CD4-positive, alpha-beta memory T cell (primary cell): ENCODE measurements at places on chromosomes 5 and 9.

DNA sequence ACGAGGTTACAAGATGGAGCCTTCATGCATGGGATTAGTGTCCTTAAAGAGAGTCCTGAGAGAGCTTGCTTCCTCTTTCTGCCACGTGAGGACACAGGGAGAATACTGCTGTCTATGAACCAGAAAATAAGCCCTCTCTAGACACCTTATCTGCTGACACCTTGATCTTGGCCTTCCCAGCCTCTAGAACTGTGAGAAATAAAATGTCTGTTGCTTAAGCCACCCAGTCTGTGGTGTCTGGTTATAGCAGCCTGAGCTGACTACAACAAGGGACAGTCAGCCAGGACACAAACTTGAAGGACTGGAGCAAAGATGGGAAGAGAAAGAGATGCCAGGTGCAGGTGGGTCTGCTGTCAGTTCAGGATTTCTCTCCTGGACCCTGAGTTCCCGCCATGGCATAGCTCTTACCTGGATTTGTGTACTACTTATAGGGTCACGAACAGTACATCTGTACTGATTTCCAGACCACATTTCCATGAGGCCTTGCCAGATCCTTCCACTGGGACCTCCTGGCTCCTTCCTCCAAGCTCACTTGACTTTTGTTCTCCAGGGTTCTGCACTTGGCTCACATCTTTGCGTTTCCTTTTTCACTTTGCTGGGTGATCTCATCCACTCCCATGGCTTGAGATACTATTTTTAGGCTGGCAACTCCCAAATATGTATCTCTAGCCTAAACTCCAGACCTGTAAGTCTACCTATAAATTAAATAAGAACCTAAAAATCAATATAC is 44.9 kb upstream of the LIFR start:
- DNase-seq, result no peak

GRCh38 chr5:84017523-84018172 is 297.0 kb upstream of the HAPLN1 start:
- DNase-seq, result no peak

DNA sequence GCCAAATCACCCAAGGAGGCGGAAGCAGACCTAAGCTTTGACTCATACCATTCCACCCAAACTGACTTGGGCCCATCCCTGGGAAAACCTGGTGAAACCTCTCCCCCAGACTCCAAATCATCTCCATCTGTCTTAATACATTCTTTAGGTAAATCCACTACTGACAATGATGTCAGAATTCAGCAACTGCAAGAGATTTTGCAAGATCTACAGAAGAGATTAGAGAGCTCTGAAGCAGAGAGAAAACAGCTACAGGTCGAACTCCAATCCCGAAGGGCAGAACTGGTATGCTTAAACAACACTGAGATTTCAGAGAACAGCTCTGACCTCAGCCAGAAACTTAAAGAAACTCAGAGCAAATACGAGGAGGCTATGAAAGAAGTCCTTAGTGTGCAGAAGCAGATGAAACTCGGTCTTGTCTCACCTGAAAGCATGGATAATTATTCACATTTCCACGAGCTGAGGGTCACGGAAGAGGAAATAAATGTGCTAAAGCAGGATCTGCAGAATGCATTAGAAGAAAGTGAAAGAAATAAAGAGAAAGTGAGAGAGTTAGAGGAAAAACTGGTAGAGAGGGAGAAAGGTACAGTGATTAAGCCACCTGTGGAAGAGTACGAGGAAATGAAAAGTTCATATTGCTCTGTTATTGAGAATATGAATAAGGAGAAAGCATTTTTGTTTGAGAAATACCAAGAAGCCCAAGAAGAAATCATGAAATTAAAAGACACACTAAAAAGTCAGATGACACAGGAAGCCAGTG is 15.8 kb upstream of the TTC23L start:
- DNase-seq, result no peak

GRCh38 chr5:171162596-171162995 is 146.5 kb upstream of the TLX3 start:
- DNase-seq, result no peak

DNA sequence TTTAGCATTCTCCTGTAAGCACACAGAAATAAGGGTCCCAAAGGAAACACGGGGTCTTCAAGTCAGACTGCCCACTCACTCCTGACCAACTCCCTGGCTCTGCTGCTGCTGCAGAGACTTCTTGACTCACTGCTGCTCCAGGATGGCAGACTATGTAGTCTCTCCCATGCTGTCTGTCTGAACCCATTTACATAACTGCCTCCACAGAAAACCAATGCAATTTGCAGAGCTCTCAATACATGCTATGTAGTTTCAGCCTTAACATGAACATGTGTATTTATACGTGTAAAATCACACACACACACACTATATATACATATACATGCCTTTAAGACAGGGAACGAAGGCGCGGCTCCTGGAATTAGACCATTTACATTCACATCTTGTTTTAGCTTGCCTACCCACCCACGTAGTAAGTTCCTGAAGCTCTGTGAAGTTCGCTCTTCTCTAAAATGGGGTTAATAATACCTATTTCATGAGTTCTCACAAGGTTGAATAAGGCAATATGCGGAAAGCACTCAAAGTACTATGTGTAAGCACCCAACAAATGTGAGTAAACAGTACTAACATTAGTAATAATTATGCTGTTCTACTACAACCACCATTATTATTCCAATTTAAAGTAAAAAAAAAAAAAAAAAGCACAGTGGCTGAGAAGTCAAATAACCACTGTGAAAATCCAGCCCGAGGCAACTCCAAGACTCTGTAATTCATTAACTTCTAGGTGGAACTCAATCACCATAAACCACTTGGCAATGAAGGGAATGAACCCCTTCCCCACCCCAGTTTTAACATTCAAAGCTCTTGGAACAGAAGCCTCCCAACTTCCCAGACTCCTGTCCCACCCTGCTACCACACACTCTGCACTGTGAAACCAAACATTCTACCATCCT is 31.8 kb downstream of the PRELID2 start:
- no peak for DNase-seq

DNA sequence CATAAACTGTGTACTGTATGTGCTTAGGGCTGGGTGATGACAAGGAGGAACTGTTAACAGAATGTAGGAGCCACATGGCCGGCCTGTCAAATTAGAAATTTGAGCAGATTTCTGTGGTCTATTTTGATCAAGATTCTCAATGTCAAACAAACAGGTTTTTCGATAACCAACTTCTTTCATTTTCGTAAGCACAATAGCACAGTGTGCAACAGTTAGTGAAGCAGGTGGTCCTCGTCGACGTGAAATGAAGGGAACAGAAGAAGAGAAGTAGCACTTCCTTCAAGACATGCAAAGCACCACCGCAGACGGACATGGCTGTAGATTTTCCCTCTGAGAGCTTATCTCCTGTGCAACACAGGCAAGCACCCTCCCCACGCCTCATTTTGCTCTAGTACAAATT is 252.1 kb downstream of the CRB2 start:
- DNase-seq, result no peak

DNA sequence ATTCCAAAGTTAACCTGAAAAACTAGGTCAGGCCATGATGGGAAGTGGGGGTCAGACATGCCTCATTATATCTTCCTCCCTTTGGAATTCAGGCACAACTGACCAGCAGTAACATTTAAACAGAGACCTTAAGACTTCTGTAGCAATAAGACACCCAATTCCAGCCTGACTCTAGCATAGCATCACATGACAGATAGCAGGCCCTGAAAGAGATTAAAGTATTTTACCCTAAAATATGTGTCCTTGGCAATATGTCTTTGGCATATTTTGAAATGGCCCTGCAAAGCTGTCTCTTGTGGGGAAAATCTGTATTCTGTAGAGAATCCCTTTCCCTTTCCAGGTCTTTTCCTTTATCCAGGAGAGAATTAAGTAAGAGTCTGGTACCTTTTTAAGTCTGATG is 34.3 kb downstream of the S1PR3 start:
- DNase-seq, result no peak

- peak; percentile 89 for DNase-seq
Observed at GRCh38 chr5:141564216-141564692, 54.5 kb downstream of the DIAPH1 start.

- DNase-seq, result no peak
Observed at GRCh38 chr9:16385590-16385989, 484.9 kb downstream of the BNC2 start.
